ENCODE measurements at places on chromosomes 12 and 14.
A peak's percentile ranks its signal among the peaks of the same experiment; 100 is the strongest.

GRCh38 chr14:22737052-22737451, 29.4 kb upstream of the OXA1L start:
- DNase-seq, result no peak

- no peak for DNase-seq
These were observed 57.2 kb upstream of the USP44 start for GRCh38 chr12:95608252-95609033.

- DNase-seq, result no peak
These were observed 96.1 kb upstream of the EGLN3 start for GRCh38 chr14:34046799-34047520.

- DNase-seq, result no peak
These were observed 58.0 kb upstream of the PSMA6 start for GRCh38 chr14:35234012-35234805.

DNA sequence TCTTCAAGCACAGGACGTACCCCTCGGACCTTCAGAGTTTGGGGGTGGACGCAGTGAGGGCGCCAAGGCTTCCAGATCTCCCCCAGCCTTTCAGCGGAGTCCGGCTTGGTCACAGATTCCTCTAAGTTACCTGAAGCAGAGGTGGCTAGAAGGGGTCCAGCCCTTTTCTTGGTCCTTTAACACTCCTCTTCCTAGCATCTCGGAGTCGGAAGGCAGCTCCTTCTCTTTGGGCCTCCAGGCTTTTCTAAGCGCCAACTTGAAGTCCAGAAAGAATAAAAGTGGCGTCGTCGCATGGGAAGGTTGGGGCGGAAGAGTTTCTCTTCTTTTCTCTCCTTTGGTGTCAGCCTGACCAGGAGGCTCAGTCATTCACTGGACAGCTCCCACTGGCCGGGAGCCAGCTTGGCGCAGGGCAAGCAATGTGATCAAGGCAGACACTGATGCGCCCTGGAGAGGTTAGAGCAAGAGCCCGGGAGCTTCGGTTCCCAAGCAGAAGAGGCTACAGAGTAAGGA, 9.6 kb downstream of the OR6S1 start:
- DNase-seq, result no peak

GRCh38 chr14:44912041-44912869, 49.5 kb downstream of the KLHL28 start:
- DNase-seq, result no peak

- DNase-seq, result no peak
These were observed 28.2 kb downstream of the DACT1 start for GRCh38 chr14:58665773-58666500.

GRCh38 chr14:57567220-57567619, 73.6 kb upstream of the CCDC198 start:
- DNase-seq, result no peak

DNA sequence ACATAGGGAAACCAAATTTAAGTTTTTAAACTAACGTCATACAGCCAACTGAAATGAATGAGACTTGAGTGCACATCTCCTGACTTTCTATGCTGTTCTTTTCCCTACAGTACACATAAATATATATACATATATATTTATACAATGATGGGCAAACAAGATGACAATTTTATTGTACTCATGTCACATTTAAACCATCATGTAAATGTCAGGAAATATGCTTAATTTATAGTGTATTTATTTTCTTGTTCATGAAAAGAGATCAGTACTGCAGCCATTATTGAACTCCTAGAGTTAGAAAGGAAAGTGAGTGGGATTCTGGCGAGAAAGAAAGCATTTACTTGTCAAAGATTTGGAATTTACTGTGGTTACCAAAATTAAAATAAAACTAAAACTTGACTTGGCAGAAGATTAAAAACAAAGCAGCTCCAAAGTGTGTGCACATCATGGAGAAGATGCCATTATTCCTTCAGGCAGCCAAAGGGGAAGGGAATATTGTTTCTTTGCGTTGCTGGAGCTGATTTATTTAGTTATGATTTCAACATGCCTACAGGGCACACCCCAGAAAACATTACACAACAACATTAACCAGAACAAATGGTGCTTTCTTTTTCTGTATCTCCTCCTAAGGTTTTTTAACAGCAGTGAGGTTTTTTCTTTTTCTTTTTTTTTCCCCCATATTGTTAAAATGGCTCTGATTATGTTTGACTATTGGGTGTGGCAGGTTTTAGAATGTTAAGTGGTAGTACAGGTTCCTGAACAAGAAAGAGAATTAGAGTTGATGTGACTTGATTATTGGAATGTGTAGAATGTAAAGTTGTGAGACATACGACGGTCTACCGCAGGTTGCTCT, 144.6 kb downstream of the RAD51B start:
- no peak for DNase-seq

- DNase-seq, result no peak
These were observed 27.8 kb upstream of the CAPRIN2 start for GRCh38 chr12:30782316-30783173.

GRCh38 chr12:96570579-96570978, 81.2 kb downstream of the CFAP54 start:
- DNase-seq, result no peak

GRCh38 chr12:115957686-115958290, 319.7 kb downstream of the MED13L start:
- DNase-seq, result no peak

- DNase-seq, result no peak
These were observed 226.6 kb upstream of the TMTC1 start for GRCh38 chr12:30010071-30011052.

- DNase-seq, result no peak
These were observed 94.7 kb downstream of the SYNE3 start for GRCh38 chr14:95421741-95422140.

- no peak for DNase-seq
These were observed 3.8 kb downstream of the PSMB5 start for GRCh38 chr14:23030936-23031335.

- DNase-seq, result no peak
These were observed 16.9 kb downstream of the PDE6H start for GRCh38 chr12:14989790-14990189.

- DNase-seq, result no peak
These were observed 16.4 kb downstream of the MLXIP start for GRCh38 chr12:122094735-122095631.

DNA sequence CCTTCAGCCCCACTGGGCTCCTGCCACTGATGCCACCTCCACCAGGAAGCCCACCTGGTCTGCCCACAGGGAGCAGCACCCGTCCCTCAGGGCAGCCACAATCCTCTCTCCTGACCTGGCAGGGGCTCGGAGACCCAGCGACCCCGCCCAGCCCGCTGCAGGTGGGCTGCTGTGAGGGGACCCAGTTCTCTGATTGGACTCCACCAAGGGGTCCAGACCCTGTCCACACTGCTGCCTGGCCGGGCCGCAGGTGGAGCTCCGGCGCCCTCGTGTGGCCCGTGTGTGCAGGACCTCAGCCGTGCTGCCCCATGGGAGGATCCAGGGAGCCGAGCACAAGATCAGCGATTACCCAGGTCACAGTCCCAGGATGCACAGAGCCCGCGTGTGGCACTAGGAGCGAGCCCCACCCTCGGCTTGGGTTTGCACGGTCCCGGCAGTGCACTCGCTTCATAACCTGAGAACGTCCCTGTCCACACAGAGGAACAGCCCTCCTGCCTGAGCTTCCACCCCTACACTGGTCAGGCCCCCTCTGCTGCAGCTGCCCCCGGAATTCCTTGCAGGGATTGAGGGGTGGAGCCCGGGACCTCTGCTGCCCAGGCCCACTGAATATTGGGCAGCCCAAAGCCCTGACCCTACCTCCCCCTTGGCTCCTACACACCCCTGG, 35.4 kb upstream of the TMEM179 start:
- DNase-seq, result peak; percentile 15

- DNase-seq, result no peak
These were observed 145.1 kb upstream of the GRIP1 start for GRCh38 chr12:66823857-66824570.

GRCh38 chr14:55243386-55243785, 27.8 kb upstream of the FBXO34 start:
- no peak for DNase-seq

DNA sequence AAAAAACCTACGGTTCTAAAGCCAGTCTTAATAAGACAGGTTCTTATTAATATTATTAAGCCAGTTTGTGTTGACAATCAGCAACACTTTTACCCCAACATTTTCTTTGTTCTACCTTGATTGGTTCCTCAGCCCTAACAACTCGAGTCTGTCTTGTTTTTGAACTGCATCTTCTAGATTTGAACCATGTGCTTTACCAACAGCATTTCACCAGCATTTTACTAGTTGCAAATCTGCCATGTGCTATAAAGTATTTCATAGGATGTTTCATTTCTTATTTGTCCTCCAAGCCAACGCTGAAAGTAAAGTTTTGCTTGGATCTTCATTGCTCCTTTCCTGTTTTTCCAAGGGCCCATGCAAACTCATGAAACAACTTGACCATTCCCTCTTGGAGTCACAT, 133.4 kb downstream of the ST8SIA1 start:
- DNase-seq, result no peak

DNA sequence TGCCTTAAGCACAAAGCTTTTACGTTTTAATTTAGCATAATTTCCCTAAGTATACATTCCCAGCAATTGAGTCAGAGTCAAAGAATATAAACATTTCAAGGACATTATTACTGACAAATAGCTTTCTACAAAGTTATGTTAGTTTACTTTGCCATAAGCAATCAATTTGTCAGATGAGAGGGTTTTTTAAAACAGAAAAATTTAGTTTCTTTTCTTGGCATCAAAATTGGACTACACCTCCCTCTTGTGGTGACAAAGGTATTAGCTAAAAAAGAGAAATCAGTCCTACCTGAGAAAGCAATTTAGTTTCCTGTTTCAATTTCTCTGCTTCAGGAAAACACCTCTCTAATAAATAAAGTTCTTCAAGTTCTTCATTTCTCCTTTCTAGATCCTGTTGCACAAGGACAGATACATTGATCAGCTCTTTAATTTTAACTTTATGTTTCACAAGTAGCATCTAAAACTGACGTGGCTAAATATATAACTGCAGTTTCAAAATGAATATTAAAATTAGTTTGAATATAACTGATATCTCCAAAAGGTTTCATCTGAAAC, 39.9 kb downstream of the DNAI7 start:
- DNase-seq, result no peak

DNA sequence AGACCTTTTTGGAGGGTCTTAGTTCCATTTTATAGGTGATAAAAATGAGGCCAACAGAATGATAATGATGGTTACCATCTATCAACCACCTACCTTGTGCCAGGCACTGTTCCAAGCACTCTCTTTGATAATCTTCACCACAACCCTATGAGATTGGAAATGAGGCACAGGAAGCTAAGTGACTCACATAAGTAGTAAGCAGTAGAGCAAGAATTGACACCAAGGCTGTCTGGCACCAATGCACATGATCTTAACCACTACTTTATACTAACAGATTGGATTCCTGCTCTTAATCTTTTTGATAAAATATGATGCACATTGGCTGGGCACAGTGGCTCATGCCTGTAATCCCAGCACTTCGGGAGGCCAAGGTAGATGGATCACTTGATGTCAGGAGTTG, 91.4 kb downstream of the DRAM1 start:
- DNase-seq, result no peak

DNA sequence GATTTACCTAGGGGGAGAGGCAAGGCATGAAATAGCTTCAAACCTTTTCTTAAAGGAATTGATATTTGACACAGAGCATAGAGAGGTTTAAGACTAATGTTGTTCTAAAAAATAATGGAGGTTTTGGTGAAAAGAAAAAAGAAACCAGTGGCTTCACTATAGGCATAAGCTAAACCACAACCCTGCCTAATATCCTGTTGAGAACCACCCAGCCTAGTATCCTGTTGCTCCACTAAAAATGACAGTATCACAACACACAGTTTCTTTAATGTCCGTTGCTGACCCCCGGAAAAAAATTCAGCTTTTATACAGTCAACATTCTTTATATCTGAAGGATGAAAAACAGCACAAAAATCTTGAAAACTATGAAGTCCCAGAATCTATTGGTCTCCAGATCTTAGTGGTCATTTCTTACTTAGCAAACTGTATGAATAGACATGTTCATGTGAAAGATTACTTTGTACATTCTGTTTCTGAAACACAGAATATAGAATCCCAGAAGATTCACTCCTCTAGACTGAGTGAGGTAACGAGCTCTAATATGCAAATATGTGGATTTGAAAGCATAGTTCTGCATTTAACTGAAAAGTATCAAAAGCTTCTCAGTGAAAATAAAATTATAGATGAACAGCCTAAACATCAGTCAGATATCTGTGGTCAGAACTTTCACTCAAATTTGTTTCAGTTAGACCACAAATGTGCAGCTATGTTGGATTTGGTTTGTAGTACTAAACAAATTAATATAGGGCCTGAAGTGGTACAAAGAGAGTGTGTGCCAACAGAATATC, 40.5 kb downstream of the GALC start:
- DNase-seq, result no peak

GRCh38 chr12:111521801-111522200, 77.3 kb downstream of the ATXN2 start:
- no peak for DNase-seq

- no peak for DNase-seq
These were observed 38.8 kb downstream of the CBX5 start for GRCh38 chr12:54240971-54241588.

GRCh38 chr12:91273560-91273959, 90.9 kb upstream of the DCN start:
- no peak for DNase-seq

DNA sequence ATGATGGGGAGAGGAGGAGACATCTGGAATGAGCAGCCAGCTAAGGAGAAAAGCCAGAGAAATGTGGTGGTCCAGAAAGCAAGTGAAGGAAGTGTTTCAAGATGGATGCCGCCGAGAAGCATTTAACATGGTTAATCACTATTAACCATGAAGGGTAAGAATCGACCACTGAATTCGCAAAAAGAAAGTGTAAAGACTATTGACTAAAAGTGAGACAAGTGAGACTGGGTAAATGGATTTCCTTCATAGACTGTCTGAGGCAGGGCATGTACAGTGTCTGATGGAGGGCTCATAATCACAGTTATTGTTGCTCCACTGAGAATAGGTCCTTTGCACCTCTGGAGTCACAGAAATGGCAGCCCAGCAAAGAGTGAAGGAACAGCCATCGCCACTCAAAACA, 25.3 kb upstream of the CLMN start:
- DNase-seq, result no peak
